ENCODE measurements at places on chromosomes 7 and 10. TPM values are rescaled to one million over a fixed set of nuclear protein-coding genes. Genes with fewer than 3 reads are reported as not detected.

PRSS2 gene
- total RNA-seq, result not detected

ARID5B gene
- 23.4 TPM for total RNA-seq

BLNK gene
- 51.3 TPM for total RNA-seq

DENND2A gene
- total RNA-seq, result 1.0 TPM

JMJD1C gene
- total RNA-seq, result 42.1 TPM

LEP gene
- total RNA-seq, result 0.12 TPM

SLC39A12 gene
- total RNA-seq, result 0.08 TPM

DDC gene
- not detected for total RNA-seq

TMEM196 gene
- not detected for total RNA-seq

CRYGN gene
- not detected for total RNA-seq

GIMAP1 gene
- 0.44 TPM for total RNA-seq

FZD1 gene
- total RNA-seq, result 7.1 TPM

BZW2 gene
- 58.9 TPM for total RNA-seq

AKR1C4 gene
- not detected for total RNA-seq

SPDYE16 gene
- not detected for total RNA-seq

UTF1 gene
- not detected for total RNA-seq

ASIC3 gene
- total RNA-seq, result 0.52 TPM

NPFFR1 gene
- total RNA-seq, result 0.04 TPM

SNX10 gene
- 2.1 TPM for total RNA-seq

PAX4 gene
- not detected for total RNA-seq

CPA2 gene
- total RNA-seq, result not detected

STAMBPL1 gene
- 2.5 TPM for total RNA-seq

ABCC2 gene
- 0.36 TPM for total RNA-seq

FAM180A gene
- 0.68 TPM for total RNA-seq

OR6V1 gene
- not detected for total RNA-seq

HMX2 gene
- total RNA-seq, result not detected

IL6 gene
- not detected for total RNA-seq

RNF133 gene
- total RNA-seq, result 0.24 TPM

SGMS1 gene
- 20.8 TPM for total RNA-seq

ANKRD61 gene
- total RNA-seq, result not detected

PTEN gene
- total RNA-seq, result 77.0 TPM

GPC2 gene
- total RNA-seq, result 0.20 TPM

TDRD1 gene
- total RNA-seq, result not detected

NPC1L1 gene
- not detected for total RNA-seq

PTPN20 gene
- total RNA-seq, result 1.8 TPM

FMC1 gene
- total RNA-seq, result 9.6 TPM

PVRIG gene
- total RNA-seq, result 0.36 TPM

C10orf105 gene
- total RNA-seq, result not detected

CYP2W1 gene
- total RNA-seq, result 0.36 TPM

PIK3CG gene
- 0.56 TPM for total RNA-seq

ASZ1 gene
- total RNA-seq, result not detected

HERPUD2 gene
- 15.7 TPM for total RNA-seq

MYH16 gene
- total RNA-seq, result not detected

TAS2R3 gene
- total RNA-seq, result 0.96 TPM

INSYN2A gene
- not detected for total RNA-seq

GRID1 gene
- 0.68 TPM for total RNA-seq

SLC13A1 gene
- not detected for total RNA-seq

RELN gene
- 0.52 TPM for total RNA-seq

SPDYE5 gene
- not detected for total RNA-seq

ACTL6B gene
- total RNA-seq, result not detected

SFRP5 gene
- not detected for total RNA-seq

ZNF365 gene
- total RNA-seq, result 5.2 TPM

PTPN12 gene
- 54.9 TPM for total RNA-seq

HYAL4 gene
- not detected for total RNA-seq

TCERG1L gene
- total RNA-seq, result 0.88 TPM

TRPV5 gene
- total RNA-seq, result not detected
